Activated CD4-positive, alpha-beta T cell treated with anti-CD3 and anti-CD28 coated beads, Interleukin-2, amount 50 U/mL, for 4 hours (primary cell): ENCODE measurements at places on chromosomes 5 and 9.

DNA sequence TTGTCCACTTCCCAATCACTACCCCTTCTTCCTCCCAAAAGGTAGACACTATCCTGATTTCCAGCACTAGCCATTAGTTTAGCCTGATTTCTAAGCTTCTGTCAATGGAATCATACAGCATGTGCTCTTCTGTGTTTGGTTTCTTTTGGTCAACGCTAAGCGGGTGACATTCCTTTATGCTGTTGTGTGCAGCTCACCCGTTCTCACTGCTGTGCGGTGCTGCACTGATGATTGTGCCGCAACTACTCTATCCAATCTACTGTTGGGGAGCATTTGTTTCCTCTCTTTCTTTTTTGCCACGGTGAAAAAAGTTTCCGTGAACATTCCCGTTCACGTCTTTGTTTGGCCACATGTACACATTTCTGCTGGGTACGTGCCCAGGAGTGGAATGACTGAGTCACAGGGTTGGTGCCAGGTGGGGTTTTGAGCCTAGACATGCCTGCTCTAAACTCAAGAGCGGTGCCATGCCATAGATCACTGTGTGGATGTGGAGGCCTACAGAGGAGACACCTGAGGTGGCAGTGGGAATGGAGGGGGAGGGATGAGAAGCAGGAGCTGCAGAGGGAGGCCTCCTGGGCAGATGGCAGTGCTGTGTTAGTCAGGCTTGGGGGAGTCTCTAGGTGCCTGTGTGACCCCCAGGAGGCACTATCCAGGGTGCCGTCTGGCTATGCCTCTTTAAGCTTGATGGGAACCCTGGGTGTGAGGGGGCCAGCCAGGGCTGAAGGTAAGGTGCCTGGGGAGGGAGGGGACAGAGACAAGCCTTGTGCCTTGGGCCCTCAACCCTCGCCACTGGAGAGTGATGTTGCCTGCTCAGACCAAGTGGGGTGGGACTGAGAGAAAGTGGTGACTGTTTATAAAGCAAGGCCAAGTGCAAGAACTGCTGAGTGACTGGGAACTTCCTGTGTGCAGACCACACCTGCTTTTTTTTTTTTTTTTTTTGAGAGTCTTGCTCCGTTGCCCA lies 11.4 kb upstream of the ANKRD33B start:
- no peak for DNase-seq

DNA sequence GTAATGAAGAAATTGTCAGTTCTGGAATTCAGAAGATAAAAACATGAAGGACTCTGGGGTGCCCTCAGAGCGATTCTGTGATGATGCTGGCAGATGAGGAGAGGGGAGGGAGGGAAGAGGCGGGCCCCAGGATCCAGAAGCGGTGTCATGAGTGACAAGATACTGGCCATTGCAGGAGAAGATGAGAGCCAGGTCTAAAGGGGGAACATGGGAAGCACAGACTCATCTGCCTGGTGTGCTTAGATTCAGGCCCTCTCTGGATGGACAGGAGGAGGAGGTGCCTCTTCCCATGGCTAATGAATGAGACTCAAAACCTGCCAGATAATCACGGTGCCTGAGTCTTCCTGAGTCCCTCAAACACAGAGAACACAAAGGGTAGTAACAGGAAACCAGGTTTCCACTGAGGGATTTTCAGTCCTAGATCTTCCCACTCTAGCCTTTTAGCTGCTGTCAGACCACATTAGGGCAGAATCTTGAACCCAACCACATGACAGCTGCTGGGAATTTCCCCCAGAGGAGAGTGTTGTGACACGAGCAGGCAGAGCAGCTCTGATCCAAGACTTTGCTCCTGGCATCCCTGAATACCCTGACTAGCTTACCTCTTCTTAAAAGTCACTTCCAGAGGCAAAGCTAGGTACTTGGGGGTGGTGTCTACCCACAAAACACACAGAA lies 28.2 kb upstream of the HSPA9 start:
- no peak for DNase-seq

DNA sequence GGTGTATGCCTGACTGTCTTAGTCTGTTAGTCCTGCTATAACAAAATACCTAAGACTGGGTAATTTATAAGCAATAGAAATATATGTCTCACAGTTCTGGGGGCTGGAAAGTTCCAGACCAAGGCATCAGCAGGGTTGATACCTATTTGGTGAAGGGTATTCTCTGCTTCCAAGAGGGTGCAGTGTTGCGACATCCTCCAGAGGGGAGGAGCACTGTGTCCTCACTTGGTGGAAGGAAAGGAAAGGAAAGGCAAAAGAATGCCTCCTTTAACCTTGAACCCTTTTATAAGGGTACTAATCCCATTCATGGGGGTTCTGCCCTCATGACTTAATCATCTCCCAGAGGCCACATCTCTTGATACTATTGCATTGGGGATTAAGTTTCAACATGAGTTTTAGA lies 42.0 kb upstream of the SLC24A2 start:
- DNase-seq = no peak

GRCh38 chr5:156456857-156457256 lies 129.9 kb downstream of the SGCD start:
- DNase-seq = no peak

- no peak for DNase-seq
These were observed 42.9 kb upstream of the ERBIN start for GRCh38 chr5:65883461-65883860.

DNA sequence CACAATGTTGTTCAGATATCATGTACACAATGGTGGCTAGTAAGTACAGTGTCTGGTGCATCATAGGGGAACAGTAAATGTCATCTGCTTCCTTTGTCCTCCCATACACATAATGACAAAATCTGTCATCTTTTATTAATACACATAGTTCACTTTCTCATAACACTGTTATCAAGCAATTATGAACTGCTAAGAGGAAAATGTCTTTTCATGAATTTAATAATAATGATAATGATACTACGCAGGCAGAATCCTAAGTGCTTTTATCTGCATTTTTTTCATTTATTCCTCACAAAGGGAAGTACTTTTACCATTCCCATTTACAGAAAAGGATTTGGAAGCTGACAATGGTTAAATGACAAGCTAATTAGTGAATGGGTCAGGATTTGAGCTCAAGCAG lies 35.7 kb downstream of the DPYSL3 start:
- no peak for DNase-seq

DNA sequence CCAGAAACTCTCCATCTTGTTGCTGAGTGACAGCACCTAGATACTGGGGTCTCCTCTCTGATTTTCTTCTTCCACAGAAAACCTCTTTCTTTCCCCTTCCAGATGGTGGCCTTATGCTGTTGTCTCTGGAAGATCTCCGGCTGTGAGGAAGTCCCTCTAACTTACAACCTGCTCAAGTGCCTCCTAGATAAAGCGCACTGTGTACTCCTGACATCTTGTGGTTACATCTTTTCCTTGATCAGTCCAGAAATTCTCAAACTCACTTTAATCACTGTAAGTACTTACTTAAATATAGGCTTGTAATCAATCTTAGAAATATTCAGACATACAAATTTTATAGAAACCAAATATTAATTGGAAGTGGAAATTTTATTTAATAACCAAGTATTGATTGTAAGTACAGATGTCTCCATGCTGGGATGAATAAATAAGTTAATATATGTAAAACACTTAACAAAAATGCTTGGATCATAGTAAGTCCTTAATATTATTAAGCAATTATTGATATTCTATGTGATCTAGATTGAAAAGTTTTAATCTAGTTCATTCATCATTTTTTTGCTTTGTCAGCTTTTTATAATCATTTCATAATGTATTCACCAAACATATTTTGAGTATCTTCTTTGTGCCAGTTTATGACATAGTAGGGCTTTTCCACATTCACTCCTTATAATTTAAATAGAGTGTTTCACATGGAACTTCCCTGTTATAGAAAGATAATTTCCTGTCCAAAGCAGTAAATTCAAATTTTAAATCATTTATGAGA lies 1381.4 kb upstream of the CDH6 start:
- no peak for DNase-seq

GRCh38 chr5:149757197-149757947 lies 27.3 kb downstream of the PPARGC1B start:
- DNase-seq = no peak

DNA sequence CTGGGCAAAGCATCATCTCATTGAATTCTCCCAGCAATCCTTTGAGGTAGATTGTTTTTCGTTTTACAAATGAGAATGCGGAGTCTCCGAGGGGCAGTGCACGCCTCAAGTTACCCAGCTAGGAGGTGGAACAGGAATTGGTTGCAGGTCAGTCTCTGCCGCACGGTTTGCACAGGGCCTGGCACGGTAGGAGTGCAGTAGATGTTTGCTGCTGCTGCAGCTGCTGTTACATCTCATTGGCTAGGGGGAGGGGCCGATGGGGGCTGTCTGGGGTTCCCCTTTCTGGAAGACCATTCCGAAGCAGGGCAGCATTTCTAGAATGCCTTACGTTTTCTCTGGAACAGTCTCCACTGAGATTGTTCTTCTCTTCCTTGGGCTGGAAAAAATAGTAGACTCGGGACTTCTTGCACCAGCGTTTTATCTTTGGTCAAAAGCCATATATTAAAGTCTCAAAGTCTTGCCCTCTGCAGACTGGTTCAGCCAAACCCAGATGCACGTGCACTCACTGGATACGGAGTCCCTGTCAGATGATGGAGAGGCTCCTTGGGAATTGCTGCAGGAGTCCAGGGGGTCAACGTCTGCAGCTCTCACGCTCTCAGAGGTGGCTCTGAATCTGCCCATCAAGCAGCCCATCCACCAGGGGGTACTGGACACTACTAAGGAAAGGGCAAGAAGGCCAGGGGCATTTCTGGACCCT lies 1.2 kb downstream of the USP20 start:
- DNase-seq = peak; percentile 44

- no peak for DNase-seq
These were observed 181.6 kb downstream of the TRIM36 start for GRCh38 chr5:114988096-114988495.

DNA sequence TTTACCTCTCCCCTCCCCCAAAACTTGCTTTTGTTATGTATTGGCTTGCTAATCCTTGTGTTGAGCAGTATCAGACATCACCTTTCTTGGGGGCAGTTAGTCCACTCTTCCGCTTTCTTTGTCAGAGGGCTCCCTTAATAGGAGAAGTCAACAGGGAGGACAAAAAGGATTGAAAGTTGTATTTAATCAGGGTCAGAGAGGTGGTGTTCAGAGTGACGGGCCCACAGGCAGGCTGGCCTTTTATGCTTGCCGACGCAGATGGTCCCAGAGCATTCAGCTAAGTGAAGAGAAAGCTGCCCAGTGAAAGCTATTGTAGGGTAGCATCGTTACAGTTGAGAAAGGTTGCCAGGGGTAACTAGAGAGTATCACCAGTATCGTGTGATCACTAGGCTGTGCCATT lies 131.1 kb downstream of the ZCCHC7 start:
- no peak for DNase-seq

- no peak for DNase-seq
These were observed 35.1 kb upstream of the ADRB2 start for GRCh38 chr5:148791334-148791667.

GRCh38 chr5:172336676-172337285 lies 53.2 kb upstream of the UBTD2 start:
- DNase-seq = no peak

DNA sequence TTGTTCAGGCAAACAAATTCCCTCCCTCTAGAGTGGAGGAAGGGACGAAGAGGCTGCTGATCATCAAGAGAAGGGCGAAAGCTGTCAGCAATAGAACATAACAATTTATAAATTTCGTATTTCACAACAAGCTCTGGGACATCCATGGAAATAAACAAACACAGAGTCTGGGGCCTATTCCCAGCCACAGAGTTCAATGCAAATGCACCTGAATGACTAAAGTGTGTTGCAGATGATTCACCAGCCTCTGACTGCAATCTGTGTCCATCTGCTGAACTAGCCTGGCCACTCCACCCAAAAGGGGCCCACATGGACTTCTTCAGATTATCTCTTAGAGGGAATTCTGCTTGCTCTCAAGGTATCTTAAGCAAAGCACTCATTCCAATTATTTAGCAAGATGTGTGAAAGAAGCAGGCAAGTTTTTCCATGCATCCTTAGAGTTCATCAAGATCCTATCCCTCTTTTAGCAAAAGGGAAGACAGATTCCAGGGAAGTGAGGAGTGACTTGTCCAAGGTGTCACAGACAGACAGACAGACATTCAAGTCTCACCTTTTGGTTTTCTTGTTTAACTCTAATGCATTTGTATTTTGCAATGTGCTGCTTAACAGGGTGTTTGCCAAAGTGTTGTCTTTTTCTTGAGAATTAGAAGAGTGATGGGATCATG lies 307.8 kb upstream of the PAPPA start:
- no peak for DNase-seq

- no peak for DNase-seq
These were observed 13.4 kb downstream of the ADAM19 start for GRCh38 chr5:157562111-157562581.

DNA sequence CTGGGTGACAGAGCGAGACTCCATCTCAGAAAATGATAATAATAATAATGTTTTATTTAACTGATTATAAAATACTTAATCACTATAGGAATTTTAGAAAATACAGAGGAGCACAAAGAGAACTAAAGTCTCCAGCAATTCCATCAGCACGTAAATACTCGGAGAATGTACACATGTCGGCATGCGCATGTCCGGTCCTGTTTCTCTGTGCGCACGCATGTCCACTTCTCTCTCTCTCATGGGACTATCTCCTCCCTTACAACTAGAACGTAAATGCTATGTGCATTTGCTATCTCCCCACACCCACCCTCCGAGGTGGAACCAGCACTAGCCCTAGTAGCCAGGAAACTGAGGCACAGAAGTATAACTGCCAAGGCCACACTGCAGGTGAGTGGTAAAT lies 19.0 kb downstream of the CCNJL start:
- no peak for DNase-seq

DNA sequence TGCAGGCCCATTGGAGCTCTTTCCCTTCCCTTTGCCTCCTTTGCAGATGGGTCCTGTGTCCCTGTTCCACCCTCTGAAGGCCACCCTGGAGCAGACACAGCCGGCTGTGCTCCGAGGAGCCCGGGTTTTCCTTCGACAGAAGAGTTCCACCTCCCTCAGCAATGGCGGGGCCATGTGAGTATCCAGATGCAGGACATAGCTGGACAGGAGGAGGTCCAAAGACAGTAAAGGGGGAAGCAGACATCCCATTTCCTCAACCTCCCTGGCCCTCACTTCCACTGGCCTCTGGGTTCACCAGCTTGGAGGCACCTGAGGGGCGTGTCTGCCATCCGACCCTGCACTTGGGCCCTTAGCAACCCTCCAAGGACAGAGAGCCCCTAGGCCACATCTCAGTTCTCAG lies 237.9 kb downstream of the CACNA1B start:
- DNase-seq = no peak
